WTC11 (cell line): ENCODE measurements at places on chromosomes 3 and 15.
A peak's percentile ranks its signal among the peaks of the same experiment; 100 is the strongest.

- DNase-seq, result no peak
These were observed 341.7 kb upstream of the PROK2 start for GRCh38 chr3:72126441-72127223.

DNA sequence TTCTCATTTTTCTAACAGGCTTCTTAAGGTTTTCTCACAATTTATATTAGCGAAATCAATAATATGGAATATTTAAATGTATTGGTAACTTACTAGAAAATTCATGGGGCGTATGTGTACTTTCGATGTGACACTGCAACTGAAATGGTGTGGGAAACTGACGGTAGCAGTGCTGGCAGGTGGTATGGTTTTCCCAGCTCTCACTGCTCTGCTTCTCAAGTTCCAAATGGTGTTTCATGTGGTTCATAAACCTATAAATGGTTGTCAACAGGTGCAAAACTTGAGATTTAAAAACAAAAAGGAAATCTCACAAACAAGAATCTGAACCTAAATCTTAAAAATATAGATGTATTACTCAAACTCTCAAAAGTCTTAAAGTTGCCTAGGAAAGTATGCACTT is 54.7 kb downstream of the ZNF280D start:
- DNase-seq, result no peak

DNA sequence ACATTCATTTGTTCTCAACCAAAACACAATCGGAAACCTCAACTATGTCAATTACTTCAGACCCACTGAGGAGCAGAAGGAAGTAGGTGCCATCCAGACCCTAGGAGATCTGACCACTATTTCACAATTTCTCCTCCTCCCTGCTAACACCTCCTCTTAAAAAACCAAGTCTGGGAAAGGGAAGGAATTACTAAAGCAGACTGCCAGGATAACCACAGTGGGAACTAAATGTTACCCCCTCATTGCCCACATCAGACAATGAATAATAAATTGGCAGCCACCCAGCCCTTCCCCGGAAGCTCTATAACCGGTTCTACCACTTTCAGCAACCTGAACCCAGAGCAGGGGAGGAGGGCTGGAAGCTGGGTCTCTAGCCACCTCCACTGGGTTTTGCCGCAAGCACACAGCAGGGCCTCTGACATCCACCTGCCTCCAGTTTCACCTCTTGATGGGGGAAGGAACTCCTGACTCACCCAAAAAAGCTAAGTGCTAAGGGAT is 17.6 kb downstream of the C15orf62 start:
- peak; percentile 80 for DNase-seq

DNA sequence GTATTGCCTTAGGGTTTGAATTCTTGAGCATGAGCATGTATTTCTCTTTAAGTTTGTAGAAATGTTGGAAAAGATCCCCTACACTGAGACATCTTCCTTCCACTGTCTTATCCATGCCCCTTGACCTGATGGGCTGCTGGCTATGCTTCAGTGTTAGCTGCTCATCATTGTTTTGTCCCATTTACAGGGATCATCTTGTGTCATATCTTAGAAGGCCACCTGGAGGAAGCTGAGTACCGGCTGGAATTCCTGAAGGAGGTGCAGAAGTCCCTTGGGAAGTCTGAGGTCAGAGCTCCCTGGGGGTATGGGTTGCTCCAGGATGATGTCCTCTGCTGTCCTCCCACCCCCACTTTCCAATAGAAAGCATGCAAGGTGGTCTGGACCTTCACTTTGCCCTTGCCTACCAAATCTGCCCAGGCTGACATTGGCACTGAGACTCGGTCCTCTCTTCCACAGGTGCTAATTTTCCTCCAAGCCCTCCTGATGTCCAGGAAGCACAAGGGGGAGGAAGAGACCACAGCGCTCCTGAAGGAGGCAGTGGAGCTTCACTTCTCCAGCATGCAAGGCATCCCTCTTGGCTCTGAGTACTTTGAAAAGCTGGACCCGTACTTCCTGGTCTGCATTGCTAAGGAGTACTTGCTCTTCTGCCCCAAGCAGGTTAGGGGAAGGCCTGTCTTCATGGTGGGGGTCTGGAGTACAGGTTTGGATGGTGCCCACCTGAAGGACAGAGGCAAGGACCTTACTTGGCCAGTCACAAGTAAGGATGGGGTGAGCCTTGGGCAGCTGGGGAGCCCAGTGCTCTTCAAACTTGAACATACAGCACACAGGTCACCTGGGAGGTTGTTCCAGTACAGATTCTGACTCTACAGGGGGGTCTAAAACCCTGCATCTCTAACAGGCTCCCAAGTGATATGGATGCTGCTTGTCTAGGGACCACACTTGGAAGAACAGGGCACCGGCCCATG is 17.7 kb downstream of the TTC21A start:
- no peak for DNase-seq

DNA sequence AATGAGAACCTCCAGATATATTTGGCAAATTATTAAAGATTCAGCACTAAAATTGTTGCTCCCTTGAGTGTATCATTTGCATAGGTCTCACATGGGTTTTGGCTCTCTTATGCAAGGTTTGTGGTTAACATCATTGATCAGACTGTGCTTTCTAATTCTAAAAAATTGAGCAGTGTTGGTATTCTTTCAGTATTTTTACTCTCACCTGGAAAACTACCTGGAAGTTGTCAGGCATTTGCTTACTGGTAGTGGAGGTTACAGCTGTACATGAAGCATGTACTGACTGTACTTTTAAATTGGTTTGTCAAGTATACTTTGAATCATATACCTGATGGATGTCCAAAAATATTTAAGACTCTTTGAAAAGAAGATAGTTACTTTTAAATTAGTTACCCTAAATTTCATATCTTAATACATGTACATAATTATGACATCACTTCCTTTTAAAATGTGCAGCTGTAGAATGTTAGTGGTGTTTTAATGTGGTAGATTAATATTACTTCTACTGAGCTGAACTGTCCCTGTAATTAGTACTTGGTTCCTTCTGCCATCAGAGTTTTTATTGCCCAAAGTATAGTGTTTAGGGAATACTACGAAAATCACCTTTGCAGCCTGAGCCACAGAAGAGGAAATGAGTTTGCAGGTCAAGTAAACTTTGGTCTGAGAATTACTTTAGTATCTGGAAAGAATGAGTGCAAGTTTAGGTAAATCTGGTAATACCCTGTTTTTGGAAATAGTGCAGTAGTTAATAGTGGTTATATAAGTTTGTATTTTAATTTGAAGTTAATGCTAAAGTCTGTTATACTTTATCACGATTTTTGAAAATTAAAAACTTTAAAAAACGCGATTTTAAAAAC is 2.8 kb downstream of the CHD2 start:
- DNase-seq, result no peak

GRCh38 chr3:188196232-188196990 is 42.5 kb downstream of the LPP start:
- DNase-seq, result no peak

- DNase-seq, result no peak
These were observed 246.1 kb downstream of the TBL1XR1 start for GRCh38 chr3:176951144-176951543.

GRCh38 chr15:76235186-76235826 is 76.0 kb downstream of the ETFA start:
- DNase-seq, result no peak

GRCh38 chr15:88543065-88543776 is 3.3 kb downstream of the DET1 start:
- no peak for DNase-seq

GRCh38 chr3:34687671-34688070 is 889.2 kb downstream of the PDCD6IP start:
- no peak for DNase-seq

DNA sequence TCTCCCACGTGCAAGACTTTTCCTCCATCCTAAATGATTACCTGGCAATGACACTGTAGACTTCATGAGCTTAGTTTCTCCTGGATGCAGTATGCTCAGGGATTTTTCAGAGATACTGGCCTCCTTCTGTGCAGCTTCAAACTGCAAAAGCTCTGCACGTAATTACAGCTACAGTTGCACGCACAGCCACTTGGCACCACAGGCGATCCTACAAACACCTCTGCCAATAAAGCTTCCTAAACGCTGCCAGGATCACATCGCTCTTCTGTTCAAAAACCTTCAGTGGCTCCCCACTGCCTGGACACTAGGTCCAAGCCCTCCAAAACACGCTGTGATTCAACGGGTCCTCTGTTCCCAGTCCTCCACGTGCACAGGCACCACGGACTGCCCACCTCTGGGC is 49.5 kb downstream of the NUP210 start:
- DNase-seq, result no peak

- no peak for DNase-seq
These were observed 421 bp downstream of the KLHL18 start for GRCh38 chr3:47283193-47283537.

DNA sequence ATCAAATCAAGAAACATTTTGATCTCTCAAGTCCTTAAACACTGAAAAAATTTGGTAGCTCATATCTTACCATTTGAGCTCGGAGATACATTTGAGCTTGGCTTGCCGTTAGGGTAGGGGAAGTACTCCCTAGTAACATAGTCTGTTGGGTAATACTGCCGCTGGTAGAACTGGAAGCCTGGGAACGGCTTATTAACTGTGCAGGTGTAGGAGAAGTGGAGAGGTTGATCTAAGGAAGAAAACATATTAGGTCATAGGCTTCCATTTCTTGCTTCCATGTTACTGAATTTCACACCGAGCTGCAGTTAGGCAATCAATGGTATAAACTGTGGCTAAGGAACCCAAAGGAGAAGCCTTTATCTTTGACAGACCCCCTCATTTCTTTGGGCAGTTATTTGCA is 32.5 kb downstream of the PHC3 start:
- no peak for DNase-seq

- no peak for DNase-seq
These were observed 53.5 kb downstream of the SEMA5B start for GRCh38 chr3:122973893-122974615.

DNA sequence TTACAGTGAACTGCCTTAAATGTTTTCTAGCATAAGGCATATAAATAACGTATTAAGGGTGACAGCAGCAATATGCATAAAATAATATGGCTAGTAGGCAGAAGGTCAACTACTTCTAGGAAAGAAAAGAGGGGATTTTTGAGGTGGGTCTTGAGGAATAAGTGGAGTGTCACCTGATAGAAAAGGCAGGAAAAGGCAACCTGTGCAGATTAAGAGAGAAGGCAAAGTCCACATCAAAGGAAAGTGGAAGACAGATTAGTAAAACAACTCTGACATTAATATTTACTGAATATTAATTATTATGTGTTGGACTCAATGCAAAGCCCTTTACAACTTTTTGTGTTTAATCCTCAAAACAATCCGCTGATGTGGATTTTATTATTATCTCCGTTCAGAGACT is 2.8 kb downstream of the THOC7 start:
- DNase-seq, result no peak

DNA sequence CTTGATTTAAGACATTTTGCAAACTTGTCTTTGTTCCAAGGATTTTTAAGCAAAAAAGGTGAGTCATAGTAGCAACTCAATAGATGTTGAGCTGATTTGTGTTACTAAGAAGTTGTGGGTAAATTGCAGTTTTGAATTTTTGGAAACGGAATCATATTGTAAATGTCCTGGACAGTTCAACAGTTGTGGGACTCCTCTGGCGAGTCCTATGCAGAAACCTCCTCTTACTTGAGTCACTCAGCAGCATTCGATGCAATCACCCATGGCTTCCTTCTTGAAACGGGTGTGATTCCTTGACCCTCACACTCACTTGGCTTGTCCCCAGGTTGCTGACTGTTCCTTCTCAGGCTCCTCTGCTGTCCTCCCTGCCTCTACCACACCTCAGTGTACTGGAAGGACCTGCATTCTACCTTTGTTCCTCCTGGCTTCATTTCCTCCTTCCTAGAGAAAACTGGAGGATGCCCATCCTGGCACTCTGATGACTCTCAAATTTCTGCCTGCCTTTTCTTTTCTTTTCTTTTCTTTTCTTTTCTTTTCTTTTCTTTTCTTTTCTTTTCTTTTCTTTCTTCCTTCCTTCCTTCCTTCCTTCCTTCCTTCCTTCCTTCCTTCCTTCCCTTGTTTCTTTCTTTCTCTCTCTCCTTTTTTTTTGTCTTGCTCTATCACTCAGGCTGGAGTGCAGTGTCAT is 52.8 kb upstream of the DGKG start:
- DNase-seq, result no peak

DNA sequence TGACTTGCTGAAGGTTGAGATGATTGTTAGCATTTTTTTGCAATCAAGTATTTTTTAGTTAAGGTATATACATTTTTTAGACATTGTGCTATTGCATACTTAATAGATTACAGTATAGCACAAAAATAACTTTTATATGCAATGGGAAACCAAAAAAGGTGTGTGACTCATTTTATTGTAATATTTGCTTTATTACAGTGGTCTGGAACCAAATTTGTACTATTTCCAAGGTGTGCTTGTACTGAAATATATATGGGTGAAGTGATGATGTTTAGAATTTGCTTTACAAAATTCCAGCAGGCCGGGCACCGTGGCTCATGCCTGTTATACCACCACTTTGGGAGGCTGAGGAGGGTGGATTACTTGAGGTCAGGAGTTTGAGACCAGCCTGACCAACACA is 29.1 kb upstream of the TBC1D23 start:
- DNase-seq, result no peak

GRCh38 chr15:51935466-51936104 is 36.0 kb downstream of the LEO1 start:
- no peak for DNase-seq

DNA sequence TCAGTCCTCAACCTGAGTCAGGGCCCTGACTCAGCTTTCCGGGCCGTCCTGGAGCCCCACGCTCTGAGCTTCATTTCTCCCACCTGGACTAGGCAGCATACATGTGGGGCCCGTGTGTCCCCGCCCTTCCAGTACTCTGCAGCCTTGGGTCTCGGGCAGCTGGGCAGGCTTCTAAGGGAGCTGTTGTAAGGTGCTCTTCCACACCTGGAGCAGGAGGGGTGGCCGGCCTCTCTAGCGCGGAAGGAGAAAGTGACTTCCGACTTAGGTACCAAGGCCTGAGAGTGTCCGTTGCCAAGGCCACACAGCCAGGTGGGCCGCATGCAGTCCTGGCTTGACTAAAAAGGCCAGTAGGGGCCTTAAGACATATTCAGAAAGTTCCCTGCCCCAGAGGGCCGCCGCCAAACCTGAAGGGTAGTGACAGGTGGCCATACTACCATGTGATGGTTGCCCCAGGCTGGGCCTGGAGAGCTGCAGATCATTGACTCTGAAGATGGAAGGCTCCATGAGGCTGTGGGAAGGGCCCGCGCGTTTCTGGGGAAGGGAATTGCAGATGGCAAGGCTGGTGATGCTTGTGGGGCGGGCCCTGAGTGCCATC is 9.4 kb upstream of the SEMA3B start:
- peak; percentile 42 for DNase-seq
